Mammary epithelial cell (primary cell): ENCODE measurements at places on chromosomes 13 and 19. TPM values are rescaled to one million over a fixed set of nuclear protein-coding genes. Genes with fewer than 3 reads are reported as not detected.

Gene KIR3DL2
- polyA plus RNA-seq = not detected

Gene C1QTNF9B
- polyA plus RNA-seq = not detected

Gene UQCRFS1
- polyA plus RNA-seq = 49.3 TPM

Gene POLR1D
- polyA plus RNA-seq = 134 TPM
